Left ventricle myocardium superior (tissue), 1 donor: ENCODE measurements at places on chromosomes 16 and 17. TPM values are rescaled to one million over a fixed set of nuclear protein-coding genes. Genes with fewer than 3 reads are reported as not detected.

GRCh38 chr16:82470620-82471152, 156.1 kb upstream of the CDH13 start:
- DNase-seq: no peak

- no peak for DNase-seq
Measured at GRCh38 chr17:79315358-79316105, 240.9 kb downstream of the ENGASE start.

DNA sequence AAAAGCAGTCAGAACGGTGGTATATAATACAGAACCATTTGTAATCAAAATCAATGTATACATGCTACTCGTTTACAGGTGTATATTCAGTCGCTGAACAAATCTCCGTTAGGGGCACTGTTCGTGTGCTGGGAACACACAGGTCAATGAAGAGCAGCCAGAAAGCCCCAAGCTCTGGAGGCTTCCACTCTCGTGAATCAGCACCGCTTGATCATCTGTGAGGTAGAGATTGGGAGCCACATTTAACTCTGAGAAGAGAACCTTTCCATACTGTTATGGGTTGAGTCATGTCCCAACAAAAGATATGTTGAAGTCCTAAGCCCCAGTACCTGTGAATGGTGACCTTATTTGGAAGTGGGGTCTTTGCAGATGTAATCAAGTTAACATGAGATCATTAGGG, 5.4 kb upstream of the CYTH1 start:
- DNase-seq: no peak

DNA sequence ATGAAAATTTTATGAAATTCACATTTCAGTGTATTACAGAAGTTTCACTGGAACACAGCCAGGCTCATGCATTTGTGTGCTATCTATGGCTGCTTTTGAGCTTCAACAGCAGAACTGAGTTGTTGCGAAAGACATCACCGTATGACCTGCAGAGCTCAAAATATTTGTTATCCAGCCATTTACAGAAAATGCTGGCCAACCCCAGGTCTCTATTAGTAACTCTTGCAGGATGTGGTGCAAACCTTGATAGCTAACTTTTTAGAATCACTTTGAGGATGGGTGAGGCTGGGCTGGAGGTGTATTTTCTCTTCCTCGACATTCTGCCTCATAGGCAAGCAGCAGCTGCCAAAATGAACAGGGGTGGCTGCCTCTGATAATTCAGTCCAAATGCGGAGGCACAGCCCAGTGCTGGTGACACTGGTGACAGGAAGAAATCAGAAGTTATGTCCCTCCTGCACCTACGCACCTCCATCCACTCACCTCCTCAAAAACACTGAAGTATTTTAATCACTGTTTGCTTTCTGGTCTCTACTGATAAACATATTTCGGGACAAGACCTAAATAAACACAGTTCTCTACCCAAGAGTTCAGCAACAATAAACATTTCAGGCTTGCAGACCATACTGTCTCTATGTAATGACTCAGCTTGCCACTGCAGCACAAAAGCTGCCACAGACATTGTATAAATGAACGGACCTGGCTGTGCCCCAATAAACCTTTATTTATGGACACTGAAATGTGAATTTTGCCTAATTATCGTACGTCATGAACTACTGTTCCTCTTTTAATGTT, 28.5 kb downstream of the ARHGAP17 start:
- DNase-seq: peak; percentile 63

GRCh38 chr17:80453126-80453997, 23.0 kb downstream of the NPTX1 start:
- no peak for DNase-seq

GRCh38 chr17:10087355-10087754, 111.1 kb downstream of the GAS7 start:
- no peak for DNase-seq

GRCh38 chr16:23164736-23165135, 15.5 kb upstream of the USP31 start:
- no peak for DNase-seq

DNA sequence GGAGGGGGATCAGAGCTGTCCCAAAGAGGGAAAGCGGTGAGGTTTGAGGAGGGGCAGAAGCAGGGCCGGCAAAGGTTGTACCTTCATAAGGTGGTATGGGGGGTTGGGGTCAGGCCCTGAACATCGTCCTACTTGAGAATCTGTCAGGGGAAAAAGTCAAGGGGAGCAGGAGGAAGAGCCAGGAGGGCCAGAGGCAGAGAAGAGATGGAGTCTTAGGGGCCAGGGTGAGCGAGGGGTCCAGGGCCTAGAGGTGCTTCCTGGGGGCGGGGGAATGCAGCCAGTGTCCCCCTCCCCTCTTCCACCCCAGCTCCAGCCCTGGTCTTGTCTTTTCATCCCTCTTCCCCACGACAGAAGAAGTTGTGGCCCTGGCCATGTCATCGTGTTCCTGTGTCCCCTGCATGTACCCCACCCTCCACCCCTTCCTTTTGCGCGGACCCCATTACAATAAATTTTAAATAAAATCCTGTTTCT, 1.3 kb upstream of the PRRT2 start:
- DNase-seq: no peak

GRCh38 chr16:65392806-65393565, 271.1 kb upstream of the CDH11 start:
- DNase-seq: no peak

- DNase-seq: no peak
Measured at GRCh38 chr16:58501242-58502131, 1.5 kb downstream of the NDRG4 start.

GRCh38 chr16:31451681-31452351, 7.5 kb upstream of the ARMC5 start:
- DNase-seq: peak; percentile 62

DNA sequence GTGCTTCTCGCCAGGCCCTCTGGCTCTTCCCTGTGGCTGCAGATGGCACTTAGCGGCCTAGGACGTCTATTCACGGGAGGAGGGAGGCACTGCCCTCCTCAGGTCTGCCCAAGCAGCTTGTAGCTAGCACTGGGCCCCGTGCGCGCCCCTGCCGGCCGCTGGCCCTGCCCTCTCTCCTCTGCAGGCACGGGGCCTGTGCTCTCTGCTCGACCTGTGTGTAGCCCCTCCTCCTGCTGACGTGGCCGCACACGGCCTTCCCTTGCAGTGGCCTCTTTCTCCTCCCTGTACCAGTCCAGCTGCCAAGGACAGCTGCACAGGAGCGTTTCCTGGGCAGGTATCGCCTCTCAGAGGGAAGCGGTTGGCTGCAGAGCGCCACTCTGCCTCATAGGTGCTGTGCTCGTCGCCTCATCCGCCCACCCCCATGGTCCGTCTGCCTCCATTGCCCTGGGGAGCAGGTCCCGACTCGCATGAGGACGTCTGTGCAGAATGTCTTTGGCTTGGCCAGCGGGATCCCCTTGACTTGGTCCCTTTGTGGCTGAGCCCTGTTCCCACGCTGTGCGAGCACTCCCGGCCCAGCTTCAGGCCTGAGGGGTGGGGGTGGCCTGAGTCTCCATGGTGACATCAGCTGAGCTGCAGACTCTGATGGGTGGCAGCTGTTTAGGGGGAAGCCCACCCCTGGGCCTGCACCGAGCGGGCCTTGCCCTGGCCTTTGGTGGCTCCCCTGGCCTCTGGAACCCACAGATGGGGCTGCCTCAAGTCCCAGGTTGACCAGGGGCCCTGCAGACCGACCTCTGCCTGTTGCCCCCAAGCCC, 34.6 kb downstream of the TSC2 start:
- DNase-seq: peak; percentile 73

- DNase-seq: no peak
Measured at GRCh38 chr17:57626520-57627210, 118.4 kb downstream of the CCDC182 start.

DNA sequence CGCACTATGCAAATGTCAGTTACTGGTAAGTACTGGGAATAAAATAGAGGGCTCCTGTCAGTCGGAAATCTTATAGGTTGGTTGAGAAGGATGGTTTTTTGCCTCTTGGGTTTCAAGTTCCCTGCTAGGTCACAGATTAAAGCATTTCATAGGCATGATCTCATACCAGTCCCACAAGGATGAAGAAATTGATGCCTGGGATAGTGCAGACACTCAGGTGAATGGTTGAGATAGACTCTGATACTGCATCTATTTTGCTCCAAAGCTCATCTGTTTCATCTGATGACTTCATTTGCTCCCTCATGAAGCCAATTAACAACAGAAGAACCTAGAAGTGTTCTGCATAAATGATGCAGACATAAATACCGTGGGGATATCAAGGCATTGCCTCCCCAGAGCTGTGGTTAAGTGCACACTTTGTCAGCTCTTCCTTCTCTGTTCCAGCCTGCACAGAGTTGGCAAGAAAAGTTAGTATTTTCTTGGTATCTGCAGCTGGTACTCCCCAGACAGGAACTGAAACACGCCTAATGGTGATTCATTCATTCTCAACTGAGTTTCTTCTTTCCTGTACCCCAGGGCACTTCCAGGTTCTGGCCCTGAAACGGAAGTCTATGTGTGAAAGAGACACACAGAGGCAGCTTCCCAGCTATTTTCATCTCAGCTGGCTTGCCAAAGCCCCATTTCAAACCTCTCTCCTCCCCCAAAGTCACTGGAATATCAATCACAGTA, 418.3 kb upstream of the SALL1 start:
- DNase-seq: no peak

DNA sequence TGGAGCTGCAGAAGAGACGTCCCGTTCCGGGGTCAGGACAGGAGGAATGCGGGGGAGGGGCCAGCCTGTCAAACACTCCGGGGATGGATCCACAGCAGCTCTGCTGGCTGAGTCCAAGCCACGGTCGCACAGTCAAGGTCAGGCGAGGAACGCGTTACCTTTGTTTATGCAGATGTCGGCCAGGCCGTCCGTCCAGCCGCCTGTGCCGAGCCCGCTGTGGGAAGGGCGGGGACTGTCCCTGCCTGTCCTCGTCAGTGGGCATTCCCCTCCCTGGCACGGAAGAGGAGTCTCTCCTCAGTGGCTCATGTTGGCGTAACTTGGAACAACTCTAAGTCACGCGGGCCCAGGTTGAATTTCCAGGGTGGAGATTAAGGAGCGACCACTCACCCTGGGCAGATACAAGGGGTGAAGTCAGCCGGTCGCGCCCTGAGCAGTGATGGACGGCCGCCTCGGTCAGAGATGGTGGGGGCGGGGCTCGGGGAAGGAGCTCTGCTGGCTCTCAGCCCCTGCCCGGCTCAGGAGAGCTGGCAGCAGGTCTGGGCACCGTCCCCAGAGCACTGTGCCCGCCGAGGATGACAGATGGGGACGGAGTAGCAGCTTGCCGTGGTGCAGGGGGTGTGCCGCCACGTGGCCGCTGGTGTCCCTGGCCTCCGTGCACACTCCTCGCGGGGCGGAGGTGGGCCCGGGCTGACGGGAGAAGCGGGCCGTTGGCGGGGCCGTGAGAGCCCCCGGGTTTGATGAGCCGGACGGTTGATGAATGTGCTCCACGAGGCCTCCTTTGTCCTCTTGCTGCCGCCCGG, 7.3 kb downstream of the CACNA1H start:
- DNase-seq: peak; percentile 86

DNA sequence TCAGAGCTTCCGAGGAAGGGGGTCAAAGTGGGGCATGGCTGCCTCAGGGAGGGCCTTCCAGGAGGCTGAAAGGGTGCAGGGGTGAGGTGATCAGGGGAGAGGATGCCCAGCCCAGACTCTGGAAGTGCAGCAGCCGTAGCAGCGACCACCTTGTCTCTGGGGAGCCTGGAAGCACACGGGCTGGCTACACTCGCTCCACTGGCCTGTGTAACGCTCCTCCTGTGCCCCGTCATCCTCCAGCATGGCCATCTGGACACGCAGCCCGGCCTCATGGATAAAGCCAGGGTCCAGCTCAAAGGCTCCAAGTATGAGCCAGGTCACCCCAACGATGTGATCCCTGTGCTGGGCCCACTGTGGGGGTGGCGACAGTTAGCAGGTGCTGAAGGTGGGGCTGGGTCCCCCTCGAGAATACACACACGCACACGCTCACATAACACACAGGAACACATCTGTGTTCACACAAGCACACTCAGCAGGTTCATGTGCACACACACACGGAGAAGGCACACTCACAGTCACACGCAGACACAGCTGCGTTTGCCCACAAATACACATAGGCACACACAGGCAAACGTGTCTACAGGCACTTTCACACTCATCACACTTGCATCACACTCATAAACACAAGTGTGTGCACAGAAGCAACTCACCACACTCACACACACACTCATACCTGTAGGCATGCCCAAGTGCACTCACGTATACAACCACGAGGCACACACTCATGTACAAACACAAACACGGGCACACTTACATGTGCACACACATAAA, 19.3 kb downstream of the POLR3K start:
- DNase-seq: no peak

- no peak for DNase-seq
Measured at GRCh38 chr17:37674511-37674910, 31.3 kb upstream of the DDX52 start.

- no peak for DNase-seq
Measured at GRCh38 chr16:82091241-82091640, 56.2 kb downstream of the HSD17B2 start.

DNA sequence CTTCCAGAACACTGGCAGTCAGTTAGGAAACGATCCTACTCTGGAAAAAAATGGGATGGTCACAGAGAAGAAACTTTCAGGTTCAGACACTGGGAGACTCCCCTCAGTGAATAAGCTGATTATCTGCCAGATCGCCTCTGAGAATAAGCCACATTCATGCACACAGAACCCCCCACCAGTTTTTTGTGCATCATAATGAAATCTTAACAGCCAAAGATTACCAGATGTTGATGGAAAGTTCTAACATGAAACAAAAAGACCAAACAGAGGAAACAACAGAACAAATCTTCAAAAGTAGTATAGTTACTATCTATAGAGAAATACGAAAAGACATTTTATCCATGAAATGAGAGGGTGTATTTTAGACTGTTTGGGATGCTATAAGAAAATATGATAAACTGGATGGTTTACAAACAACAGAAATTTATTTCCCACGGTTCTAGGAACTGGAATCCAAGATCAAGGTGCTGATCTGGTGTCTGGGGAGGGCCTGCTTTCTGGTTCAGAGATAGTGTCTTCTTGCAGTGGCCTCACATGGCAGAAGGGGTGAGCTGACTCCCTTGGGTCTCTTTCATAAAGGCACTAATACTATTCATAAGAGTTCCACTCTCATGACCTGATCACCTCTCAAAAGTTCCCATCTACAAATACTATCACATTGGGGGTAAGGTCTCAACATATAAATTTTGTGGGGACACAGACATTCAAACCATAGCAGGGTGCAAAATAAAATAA, 8.0 kb upstream of the AMZ2 start:
- no peak for DNase-seq

DNA sequence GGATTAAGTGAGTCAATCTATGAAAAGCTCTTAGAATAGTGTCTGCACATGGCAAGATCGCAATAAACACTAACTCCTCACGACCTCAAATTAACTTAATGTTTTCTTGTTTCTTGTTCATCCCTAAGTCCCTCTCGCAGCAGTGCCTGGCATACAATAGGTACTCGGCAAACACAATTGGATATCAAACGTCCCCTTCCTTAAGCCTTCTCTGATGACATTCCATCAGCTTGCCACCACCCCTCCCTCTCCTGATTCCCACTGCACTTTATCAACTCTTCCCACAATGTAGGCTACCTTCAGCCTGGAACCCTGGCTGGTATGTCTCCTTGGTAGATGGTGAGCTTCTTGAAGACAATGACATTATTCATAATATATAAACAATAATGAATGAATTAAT, 33.3 kb downstream of the CCDC42 start:
- no peak for DNase-seq

SLC16A6 gene
- total RNA-seq: not detected

CACNG3 gene
- total RNA-seq: not detected

GPR139 gene
- not detected for total RNA-seq

MPP2 gene
- total RNA-seq: 17.1 TPM

ITGB4 gene
- 8.8 TPM for total RNA-seq

TERB1 gene
- total RNA-seq: not detected

KRT31 gene
- not detected for total RNA-seq

HSD17B1 gene
- 1.4 TPM for total RNA-seq

WFDC1 gene
- total RNA-seq: 2.0 TPM

KRTAP2-2 gene
- total RNA-seq: not detected

ADAM11 gene
- total RNA-seq: 27.2 TPM

SMPD3 gene
- total RNA-seq: 1.2 TPM
